ENCODE measurements at places on chromosomes 2 and 18.

- no peak for DNase-seq
These were observed 37.2 kb upstream of the B4GALT6 start for GRCh38 chr18:31721601-31722000.

DNA sequence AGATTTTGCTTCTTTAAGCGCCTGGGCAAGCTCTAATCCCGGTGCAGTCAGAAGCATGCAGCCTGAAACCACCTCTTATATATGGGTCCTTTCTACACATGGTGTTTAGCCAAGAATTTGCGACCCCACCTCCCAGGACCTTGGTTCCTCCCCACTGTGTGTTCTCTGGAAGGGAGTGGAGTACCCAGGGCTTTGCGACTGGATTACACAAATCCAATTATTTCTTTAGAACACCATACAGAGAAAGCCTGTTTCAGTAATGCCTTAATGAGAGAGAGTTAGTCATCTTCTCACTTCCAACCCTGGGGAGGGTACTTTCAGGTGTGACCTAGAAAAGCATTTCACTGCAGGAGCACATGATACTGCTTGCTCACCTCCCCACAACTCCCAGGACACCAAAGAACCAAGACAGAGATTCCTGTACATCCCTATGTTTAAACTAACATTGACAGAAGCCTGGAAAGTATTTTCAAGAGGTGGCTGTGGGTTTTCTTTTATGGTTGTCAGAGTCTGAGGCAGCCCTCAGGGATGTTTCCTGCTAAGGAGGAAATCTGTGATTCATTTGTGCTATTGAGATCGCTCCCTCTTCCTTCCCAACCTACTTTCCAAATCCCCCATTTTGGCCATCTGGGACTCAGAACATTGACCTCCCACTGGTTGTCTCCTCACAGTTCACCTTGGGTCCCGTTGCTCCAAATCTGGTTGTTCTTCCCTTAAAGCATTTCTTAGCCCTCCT lies at the start of gene CAPN14:
Gene CAPN14 (minus strand): TSS at position 51 of the 736 bp plus-strand sequence. CDS start 12,068 bp downstream, outside the sequence.
- DNase-seq = no peak

DNA sequence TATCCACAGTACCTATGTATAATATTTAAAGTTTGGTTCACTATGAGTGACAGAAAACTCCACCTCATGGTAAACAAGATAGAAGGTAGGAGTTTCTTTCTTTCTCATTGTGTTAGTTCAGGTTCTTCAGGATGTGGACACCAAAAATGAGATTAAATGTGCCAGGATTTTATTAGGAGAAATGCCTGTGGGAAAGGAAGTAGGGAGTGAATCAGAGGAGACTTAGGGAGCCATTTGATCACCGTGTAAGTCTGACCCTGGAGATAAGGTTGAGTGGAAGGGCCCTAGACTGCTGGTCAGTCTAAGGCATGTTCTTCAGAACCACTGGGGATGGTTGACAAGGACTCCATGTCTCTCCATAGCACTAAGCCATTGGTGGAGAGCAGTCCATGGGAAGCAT lies 8.1 kb downstream of the AOX1 start:
- DNase-seq = no peak

DNA sequence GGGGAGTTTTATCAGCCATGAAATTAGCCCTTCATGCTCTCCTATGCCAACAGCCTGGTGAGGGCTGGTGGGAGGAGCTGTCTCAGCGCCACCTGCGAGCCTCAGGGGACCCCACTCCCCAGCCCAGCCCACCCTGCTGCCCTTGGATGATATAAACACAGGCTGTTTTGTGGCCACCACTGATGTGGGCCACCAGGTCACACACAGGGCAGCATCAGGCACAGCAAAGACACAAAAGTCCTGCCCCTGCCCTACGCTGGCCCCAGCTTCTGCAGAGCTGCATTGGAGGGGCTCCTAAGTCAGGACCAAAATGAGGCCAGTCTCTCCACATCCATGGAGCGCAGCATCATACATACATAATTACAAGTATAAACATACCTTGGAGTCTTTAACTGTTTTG lies 110.6 kb upstream of the TEX51 start:
- DNase-seq = no peak

- no peak for DNase-seq
These were observed 45.2 kb downstream of the NCK2 start for GRCh38 chr2:105789745-105790460.

DNA sequence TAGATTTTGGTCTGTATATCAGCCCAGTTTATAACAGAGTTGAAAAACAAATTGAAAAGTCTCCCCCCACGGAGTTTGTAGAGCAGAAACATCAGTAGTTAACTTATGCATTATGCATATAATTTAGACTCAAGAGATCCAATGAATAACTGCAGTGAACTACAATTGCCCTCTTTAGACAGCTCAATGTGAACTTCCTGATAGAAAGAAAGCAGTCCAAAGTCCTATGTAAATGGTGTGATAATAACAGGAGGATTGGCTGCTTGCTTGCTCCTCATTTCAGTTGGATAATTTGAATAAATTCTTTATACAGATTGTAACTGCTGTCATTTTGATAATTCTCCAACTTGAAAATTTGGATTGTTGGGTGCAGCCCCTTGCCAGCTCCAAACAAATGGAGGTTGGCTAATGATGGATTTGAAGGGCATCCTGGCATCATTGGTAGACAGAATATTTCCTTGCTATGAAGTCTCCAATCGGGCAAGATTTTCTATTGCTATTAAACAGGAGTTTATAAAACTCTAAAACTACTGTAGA lies 297.1 kb downstream of the ASXL3 start:
- no peak for DNase-seq

GRCh38 chr18:10057894-10058791 lies 144.3 kb downstream of the VAPA start:
- DNase-seq = no peak

GRCh38 chr18:36620788-36621187 lies 208.0 kb downstream of the TPGS2 start:
- no peak for DNase-seq

DNA sequence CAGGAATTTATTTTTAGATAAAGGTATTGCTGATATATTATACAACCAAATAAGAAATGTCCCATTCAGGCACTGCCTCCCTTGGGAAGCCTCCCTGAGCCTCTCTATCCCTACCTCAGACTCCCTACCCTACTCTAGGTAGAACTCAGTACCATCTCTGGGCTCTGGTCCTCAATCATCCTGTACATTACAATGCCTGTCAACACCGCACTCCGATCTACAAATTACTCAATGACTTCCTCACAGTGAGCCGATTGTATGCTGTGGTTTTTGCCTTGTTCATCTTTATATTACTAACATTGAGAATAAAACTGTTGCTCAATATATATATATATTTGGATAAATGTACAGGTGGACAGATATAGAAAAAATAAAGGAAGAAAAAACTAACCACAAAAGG lies 207.5 kb downstream of the STK39 start:
- no peak for DNase-seq

- DNase-seq = no peak
These were observed 35.7 kb downstream of the NPAS2 start for GRCh38 chr2:100855606-100856005.

- no peak for DNase-seq
These were observed 220.2 kb downstream of the NDUFA10 start for GRCh38 chr2:239805043-239805329.

DNA sequence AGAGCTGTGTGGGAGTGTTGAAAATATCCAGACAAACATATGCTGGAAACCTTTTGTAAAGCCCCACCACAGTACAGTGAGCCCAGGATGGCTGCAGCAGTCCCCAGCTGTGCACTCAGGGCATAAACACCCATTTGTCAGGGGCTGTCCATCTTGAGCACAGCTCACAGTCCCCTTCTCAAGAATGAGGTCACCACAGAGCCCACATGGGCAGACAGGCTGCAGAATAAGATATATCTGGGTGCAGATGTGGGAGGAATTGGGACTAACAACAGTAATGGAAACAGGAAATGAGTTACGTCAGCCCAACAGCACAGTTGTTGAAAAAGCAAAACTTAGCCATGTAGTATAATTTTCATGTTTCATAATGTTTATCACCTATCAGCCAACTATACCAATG lies 219.6 kb downstream of the ETAA1 start:
- DNase-seq = no peak

- DNase-seq = no peak
These were observed 53.4 kb upstream of the BZW1 start for GRCh38 chr2:200758341-200758740.

DNA sequence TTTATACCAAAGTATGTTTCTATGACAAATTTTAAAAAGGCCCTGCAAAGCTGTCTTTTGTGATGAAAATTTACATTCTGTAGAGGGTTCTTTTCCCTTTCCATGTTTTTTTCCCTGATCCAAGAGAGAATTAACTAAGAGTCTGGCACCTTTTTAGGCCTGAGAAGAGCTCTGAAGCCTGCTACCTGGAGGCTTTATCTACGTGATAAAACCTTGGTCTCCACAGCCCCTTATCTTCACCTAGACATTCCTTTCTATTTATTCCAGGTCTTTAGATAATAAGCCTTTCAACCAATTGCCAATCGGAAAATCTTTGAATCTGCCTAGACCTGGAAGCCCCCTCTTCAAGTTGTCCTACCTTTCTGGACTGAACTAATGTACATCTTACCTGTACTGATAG lies 774.1 kb upstream of the LRRTM1 start:
- no peak for DNase-seq

DNA sequence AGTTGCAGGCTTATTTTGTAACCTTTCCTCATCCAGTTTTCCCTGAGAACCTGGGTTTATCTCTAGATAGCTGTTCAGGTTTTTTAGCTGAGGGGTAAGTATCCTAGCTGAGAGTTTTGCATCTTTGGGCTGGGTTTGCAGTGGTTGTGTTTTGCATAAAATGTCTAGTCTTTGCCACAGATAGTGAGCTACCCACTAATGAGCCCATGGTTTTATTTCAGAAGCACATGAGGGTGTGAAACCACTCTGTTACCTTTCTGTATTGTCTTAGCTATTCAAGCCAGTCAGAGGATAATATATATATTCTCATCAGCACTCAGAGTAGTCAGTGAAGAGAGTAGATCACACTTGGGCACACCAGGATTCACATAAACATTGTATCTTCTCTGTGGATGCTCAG lies 24.6 kb upstream of the TXNDC2 start:
- DNase-seq = no peak

DNA sequence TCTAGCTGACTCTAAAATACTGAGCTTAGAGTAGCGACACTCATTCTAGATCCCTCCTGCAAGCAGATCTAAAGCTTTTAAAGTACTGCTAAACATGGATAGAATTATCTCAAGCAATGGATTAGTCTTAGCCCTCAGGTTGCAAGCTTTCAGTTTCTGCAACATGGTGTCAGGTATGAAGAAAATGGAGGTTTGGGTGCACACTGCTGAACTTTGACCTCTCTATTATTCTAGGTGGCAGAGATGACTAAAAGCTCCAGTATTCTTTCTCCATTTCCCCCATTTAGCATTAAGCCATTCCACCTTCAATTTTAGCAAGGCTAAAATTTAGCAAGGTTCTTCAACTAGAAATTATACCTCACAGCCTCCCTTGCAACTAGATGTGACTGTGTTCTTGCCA lies 117.0 kb downstream of the CACNB4 start:
- no peak for DNase-seq

GRCh38 chr2:102141011-102141943 lies 1.3 kb upstream of the IL1R1 start:
- DNase-seq = no peak

DNA sequence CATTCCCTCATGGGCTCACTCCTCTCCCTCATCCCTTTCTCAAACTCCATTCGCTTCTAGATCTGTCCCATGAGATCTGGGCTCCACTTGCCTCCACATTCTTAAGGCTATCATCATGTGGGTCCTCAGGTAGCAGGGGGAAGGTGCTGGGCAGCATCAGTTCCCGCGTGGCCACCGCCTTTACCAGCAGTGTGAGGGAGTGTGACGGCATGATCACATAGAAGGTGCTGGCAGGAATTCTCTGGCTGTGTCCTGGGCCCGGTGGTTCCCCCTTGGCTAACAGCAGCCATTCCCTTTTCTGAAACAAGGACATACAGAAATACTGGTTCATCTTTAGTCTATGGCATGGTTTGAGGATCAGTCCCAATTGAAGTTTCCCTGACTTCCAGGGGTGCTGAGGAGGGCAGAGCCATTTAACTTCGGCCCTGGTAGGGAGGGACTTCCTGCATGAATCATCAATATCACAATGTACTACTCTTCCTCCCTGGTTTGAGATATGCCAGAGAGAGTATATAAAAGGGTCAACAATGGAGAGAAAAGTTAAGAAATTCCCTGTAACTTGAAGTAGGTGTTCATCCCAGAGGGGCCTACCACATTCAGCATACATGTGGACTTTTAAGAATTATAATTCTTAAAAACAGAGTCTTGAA lies 7.7 kb downstream of the DOK1 start:
- DNase-seq = no peak

DNA sequence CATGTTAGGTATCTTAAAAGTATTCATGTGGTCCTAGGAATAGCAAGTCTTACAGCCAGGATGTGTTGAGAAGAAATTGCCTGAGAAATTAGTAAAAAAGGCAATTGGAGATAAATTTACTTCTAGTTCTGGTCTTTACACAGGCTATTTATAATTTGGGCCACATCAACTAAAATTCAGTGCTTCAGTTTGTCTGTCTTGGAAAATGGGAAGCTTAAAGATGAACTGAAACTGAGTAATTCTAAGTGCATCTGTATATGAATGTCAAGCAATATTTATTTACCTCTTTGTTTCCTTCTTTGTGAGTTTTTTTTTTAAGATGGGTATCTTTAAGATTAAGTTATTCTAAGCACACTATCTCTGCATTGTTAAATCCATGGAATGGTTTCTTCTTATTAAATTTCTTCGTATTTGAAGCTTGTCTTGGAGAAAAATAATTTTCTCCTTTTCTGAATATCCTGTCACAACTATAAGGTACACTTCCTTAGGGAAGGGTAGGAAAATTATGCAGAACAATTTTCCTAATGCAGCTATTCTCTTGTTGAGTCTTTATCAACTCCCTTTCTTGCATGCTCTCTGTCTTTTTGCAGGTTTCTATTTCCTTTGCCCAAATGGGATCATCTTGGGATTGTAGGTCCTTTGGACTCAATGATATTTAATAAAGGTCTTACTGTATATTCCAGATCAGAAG lies 39.7 kb upstream of the MMADHC start:
- DNase-seq = no peak

DNA sequence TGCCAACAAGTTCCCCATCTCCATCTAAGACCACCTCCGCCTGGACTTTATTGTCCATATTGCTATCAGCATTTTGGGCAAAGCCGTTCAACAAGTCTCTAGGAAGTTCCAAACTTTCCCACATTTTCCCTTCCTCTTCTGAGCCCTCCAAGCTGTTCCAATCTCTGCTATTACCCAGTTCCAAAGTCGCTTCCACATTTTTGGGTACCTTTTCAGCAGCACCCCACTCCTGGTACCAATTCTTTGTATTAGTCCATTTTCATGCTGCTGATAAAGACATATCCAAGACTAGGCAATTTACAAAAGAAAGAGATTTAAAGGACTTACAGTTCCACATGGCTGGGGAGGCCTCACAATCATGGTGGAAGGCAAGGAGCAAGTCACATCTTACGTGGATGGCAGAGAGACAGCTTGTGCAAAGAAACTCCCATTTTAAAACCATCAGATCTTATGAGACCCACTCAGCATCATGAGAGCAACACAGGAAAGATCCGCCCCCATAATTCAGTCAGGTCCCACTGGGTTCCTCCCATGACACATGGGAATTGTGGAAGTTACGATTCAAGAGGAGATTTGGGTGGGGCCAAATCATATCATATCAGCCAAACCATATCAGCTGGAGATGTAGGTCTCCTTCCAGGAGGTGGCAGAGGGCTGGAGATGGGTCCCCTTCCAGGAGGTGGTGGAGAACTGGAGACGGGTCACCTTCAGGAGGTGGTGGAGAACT lies 19.8 kb upstream of the TXNDC2 start:
- DNase-seq = no peak

Data from NCI-H1417 treated with DMSO at 0.1 percent for 48 hours (cell line).